ENCODE measurements at places on chromosomes 5 and 9.
A peak's percentile ranks its signal among the peaks of the same experiment; 100 is the strongest.

GRCh38 chr5:64690417-64691151, at the start of gene SHISAL2B:
SHISAL2B (plus strand) TSS chr5:64690503; CDS start chr5:64690624, 121 bp downstream.
- peak; percentile 44 for DNase-seq

- no peak for DNase-seq
Measured at GRCh38 chr5:178602752-178603151, 12.6 kb upstream of the COL23A1 start.

DNA sequence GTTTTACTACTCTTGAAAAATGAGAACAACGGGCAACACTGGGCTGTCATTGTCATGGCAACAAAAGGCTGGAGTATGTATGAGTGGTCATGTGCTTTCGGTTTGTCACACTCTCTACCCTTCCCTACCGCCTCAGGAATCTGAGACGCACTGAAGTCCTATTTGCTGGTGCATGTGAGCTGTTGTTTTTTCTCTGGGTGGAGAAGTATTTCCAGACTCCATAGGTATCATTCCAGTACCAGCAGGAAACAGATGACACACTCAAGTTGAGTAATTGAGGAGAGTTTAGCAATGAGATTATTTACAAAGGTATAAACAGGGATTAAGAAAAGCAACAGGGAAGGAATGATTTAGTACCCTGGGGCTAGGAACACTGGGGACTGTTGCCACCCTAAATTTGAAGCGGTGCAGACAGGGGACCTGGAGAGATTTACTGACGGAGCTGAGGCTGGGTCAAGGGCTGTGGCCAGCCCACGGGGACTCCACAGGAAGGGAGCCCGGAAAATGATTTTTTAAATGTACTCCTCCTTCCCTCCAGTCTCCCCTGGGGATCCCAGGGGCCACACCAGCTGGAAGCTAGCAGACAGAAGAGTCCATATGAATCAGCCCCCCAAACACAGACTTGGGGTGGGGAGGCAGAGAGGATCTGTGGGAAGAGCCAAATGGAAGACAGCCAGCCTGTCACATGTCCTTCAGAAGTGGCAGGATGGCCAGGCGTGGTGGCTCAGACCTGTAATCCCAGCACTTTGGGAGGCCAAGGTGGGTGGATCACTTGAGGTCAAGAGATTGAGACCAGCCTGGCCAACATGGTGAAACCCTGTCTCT, 13.2 kb upstream of the ZBTB43 start:
- peak; percentile 87 for DNase-seq

DNA sequence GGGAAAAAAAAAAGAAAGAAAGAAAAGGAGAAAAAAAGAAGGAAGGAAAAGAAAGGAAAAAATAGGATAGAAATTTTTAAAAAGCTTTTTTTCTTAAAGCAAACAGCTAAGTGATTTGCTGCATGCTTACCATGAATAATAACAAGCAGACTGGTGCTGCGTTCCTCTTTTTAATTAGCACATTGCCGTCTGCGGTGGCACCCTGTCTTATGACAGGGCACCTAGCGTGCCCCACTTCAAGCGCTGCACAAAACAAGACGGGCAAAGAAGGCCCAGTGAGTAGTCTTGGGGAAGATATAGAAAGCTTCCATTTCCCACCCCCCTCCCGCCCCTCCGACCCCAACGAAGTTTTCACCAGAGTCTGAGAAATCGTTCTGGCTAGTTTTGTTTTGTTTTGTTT, 513.9 kb downstream of the ZNF608 start:
- DNase-seq = no peak

GRCh38 chr5:72604111-72604797, 97.0 kb upstream of the ZNF366 start:
- DNase-seq = no peak

DNA sequence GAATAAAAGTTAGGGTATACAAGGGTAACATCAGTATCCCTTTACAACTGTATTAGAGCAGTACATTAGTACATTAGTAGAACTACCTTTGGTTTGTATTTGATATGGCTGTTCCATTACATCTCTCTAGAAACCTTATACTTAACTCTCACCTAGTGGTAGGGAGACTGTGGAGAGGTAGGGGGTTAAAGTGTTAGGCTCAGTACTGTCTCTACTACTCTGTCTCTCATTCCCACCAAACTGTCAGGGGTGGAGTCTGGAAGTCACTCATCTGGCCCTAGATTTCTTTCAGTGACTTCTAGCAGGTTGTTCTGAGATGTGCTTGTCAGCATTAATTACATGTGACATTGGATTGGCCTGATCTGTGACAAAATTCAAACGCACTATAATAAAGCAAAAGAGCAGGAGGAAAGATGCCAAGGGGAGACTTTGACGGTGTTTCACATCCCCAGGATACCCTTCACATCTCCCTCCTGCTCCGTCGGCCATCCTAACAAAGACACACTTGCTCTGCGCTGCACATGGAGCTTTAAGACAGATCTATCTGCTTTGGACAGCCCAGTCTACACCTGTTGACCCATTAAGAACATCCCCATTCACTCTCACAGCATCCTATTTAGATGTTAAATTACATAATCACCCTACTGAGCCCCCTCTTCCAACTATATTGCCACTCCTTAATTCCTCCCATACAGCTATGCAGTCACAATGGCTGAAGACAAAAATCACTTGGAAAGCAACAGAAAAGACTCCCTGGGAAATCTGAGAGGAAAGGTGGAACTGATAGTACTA, 1043.0 kb upstream of the DMAC1 start:
- no peak for DNase-seq

DNA sequence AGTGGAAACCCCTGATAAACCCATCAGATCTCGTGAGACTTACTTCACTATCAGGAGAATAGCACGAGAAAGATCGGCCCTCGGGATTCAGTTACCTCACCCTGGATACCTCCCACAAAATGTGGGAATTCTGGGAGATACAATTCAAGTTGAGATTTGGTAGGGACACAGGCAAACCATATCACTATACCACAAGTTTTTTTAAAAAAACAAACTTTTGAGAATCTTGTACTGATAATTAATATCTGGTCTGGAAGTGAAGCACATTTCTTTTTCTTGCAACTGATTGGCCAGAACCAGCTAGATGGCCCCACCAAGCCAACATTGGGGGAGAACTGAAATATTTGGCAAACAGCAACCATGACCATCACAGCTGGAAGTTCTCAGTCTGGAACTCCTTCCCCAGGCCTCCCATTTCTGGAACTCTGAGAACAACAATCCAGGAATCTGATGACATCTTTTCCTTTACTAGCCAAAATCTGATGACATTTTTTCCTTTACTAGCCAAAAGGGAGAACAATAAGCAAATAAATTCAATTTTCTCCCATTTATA, 51.8 kb upstream of the CDKN2B start:
- DNase-seq = no peak

DNA sequence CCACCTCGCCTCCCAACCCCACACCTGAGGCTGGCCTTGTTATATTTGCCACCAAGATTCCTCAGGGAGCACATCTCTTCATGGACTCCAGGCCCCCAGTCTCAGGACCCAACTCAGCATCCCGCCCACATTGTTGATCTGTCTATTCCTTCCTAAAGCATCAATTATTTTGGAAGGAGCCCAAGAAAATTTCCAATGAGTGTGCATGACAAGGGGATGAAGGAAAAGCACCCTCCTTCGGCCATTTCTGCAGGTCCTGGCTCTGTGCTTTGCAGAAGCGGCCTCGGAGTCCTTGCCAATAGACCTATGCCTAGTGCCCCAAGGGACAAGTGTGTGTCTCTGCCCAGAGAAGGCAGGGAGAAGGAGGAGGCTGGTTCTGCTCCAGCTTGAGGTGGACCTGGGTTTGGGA, 273.2 kb downstream of the GADD45G start:
- DNase-seq = no peak

- DNase-seq = no peak
Measured at GRCh38 chr9:78620303-78620702, 323.4 kb downstream of the PSAT1 start.

DNA sequence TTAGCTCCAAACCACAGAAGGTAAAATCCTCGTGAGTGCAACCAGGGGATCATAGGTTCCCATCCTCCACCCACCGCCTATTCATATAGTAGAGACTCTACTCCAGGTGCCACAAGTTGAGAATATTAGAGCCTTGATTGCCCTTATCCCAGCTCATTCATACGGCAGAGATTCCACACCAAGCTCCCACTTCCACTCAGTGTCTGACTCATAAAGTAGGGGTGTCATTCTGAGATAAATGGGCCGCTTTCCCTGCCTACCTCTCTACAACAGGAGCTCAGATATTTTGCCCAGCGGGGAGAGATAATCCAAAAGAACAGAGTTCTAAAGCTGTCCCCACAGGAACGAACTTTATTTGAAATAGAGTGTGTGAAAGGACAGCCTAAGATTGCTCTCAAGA, 9.4 kb downstream of the SLC22A4 start:
- no peak for DNase-seq

DNA sequence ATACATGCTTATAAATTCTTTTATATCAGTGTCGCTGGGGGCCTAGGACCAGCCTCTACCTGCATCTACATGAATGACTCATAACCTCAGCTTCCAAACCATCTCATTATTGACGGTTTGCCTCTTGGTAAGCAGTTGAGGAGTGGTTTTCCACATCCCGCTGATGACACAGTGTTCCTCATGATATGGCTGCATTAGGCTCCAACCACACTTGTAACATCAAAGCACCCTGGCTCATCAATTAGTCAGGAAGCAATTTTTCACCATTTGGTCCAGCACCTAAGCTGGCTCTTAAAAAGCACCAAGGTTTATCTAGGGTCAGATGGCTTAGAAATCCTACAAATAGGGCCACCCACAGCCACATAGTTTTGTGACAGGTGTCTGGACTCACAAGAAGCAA, 402.4 kb downstream of the ARHGEF28 start:
- DNase-seq = peak; percentile 46

- peak; percentile 84 for DNase-seq
Measured at GRCh38 chr5:74179179-74179578, 461.3 kb downstream of the ENC1 start.

GRCh38 chr9:27590651-27591050, 17.4 kb upstream of the C9orf72 start:
- peak; percentile 19 for DNase-seq

DNA sequence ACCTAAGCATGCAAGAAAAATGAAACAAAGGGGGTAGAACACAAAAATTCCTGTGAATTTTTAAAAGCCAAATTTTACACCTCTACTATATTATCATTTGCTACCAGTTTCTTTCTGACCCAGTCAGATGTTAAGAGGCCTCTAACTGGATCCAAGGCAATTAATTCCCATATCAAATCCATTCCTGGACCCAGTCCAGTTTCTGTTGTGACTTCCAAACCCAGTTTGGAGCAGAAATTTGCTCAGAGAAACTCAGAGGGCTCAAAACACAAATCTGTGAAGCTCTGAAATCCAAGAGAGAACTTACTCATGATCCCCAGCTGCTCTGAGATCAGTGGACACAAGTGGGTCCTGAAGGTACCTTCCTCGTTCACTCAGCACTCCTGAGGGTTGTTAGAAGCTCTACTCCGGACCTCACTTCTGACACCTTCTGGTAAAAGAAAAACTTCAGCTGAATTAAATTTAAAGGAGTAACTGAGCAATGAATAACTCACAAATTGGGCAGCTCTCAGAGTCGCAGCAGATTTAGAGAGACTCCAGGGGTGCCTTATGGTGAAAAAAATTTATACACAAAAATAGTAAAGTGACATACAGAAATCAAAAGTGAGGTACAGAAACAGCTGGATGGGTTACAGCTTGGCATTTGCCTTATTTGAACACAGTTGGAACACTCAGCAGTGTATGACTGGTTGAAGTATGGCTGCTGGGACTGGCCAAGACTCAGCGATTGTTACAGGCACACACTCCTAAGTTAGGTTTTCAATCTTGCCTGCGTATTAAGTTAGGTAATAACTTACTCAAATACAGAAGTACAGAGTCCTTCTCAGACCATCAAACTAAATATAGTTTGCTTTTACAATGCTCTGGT, 32.4 kb downstream of the INSL4 start:
- peak; percentile 49 for DNase-seq

DNA sequence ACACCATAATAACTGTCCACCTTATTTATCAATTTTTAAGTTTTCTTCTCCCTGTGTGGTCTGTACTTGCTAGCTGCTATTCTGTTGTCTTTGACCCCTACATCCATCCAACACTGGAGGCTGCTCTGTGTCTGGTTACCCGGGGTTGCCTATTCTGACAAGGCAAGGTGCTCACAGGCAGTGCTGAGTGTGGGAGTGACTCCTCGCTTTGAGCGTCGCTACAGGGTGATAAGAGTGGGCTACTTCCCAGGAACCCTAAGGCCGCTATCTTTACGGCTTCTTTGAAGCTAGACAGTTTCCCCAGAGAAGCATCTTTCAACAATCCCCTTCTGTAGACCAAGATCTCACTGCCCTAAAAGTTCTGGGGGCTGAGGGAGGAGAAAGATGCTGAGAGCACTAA, 35.3 kb downstream of the NSUN2 start:
- no peak for DNase-seq

DNA sequence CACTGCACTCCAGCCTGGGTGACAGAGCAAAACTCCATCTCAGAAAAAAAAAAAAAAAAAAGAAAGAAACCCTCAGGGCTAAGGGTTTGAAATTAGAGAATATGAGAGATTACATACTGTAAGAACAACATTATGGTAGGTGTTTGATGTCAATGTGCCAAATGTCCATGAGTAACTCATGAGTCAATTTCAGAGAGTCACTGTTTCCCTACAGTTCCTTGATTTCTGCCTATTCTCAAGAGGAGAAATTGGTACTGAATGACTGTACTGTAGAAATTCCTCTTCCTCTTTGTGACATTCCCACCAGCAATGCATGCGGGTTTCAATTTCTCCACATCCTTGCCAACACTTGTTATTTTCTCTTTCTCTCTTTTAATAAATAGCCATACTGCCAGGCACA, 35.2 kb downstream of the MARVELD2 start:
- peak; percentile 97 for DNase-seq

DNA sequence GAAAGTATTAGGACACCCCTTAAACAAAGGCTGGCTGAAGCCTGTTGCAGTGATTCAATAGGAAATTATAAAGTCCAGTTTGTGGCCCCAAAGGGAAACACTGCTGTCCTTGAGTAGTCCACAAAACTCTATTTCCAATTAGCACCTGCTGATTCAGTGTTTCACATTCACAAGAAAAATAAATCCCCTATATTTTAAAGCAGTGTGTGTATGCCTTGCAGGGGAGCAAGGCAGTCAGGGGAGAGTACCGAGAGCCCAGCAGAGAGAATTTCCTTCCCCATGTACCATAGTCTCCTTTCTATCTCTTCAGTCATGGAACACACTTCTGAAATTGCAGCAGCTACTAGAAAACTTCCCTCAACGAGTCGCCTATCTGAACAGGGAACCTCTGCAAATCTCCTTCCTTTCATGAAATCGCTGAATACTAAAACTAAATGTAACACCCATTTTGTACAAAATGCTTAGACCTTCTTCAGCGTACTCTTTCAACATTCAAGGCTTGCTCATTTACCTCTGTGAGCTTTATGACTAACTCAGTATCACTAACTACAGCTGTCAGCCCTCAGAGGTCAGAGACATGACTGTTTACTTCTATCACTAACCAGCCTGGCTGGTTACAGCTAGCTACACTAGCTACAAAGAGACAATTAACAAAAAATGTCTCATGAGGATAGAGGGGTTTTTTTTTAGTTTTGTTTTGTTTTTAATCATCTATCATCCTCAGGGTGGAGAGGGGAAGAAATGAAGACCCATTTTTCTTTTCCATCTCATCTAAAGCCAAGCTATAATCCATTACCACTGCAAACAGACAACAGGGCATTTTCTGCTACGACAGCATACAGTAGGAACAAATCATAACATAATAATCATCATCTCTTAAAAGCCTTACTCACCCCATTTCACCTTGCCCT, 188.7 kb downstream of the EBF1 start:
- DNase-seq = no peak

All from kidney tubule cell (primary cell).